Neural cell (in vitro differentiated cells): ENCODE measurements at places on chromosomes 6 and 20. TPM values are rescaled to one million over a fixed set of nuclear protein-coding genes. Genes with fewer than 3 reads are reported as not detected.

IYD gene
- polyA plus RNA-seq = not detected in 2 replicates

GPX5 gene
- not detected in 2 replicates for polyA plus RNA-seq

KIF25 gene
- not detected in 2 replicates for polyA plus RNA-seq

PARD6B gene
- polyA plus RNA-seq = 5.9 and 7.0 TPM in 2 replicates

KCNK5 gene
- polyA plus RNA-seq = not detected in 2 replicates

TRMT11 gene
- 37.6 and 37.9 TPM in 2 replicates for polyA plus RNA-seq

FAM83C gene
- polyA plus RNA-seq = not detected in 2 replicates

PTK7 gene
- polyA plus RNA-seq = 32.5 and 47.4 TPM in 2 replicates

ZBTB46 gene
- 15.0 and 21.0 TPM in 2 replicates for polyA plus RNA-seq

EDEM2 gene
- polyA plus RNA-seq = 13.3 and 17.4 TPM in 2 replicates

PRR18 gene
- polyA plus RNA-seq = not detected in 2 replicates

SIRPB1 gene
- 0.20 TPM in 1 of 2 replicates, not detected in the other for polyA plus RNA-seq

FRK gene
- polyA plus RNA-seq = not detected in 2 replicates

MAPK13 gene
- polyA plus RNA-seq = 1.4 and 1.8 TPM in 2 replicates

PAK5 gene
- polyA plus RNA-seq = 47.0 and 48.3 TPM in 2 replicates

BPIFB1 gene
- not detected in 2 replicates for polyA plus RNA-seq

SLC35A1 gene
- polyA plus RNA-seq = 63.0 and 76.1 TPM in 2 replicates

C6orf141 gene
- not detected in 2 replicates for polyA plus RNA-seq

EGFL8 gene
- polyA plus RNA-seq = 22.1 and 22.4 TPM in 2 replicates

DLL1 gene
- 24.6 and 26.1 TPM in 2 replicates for polyA plus RNA-seq

GPSM3 gene
- polyA plus RNA-seq = 0.88 and 1.2 TPM in 2 replicates

KIFC1 gene
- 0.52 and 2.1 TPM in 2 replicates for polyA plus RNA-seq

OLIG3 gene
- not detected in 2 replicates for polyA plus RNA-seq

RAB44 gene
- polyA plus RNA-seq = not detected in 2 replicates

UBR2 gene
- polyA plus RNA-seq = 24.4 and 25.5 TPM in 2 replicates

ACTR5 gene
- 23.3 and 24.5 TPM in 2 replicates for polyA plus RNA-seq

HRH3 gene
- 1.7 and 2.8 TPM in 2 replicates for polyA plus RNA-seq

MLN gene
- polyA plus RNA-seq = not detected in 2 replicates

MEI4 gene
- not detected in 2 replicates for polyA plus RNA-seq

ELOVL4 gene
- 43.1 and 47.9 TPM in 2 replicates for polyA plus RNA-seq

TCP11 gene
- polyA plus RNA-seq = 0.92 TPM in 1 of 2 replicates, not detected in the other

PRR3 gene
- polyA plus RNA-seq = 11.7 and 13.0 TPM in 2 replicates

APCDD1L gene
- polyA plus RNA-seq = not detected in 2 replicates

ERMARD gene
- polyA plus RNA-seq = 39.1 and 51.2 TPM in 2 replicates

POM121L2 gene
- not detected in 2 replicates for polyA plus RNA-seq

CD93 gene
- not detected in 2 replicates for polyA plus RNA-seq

SLC35D3 gene
- polyA plus RNA-seq = 0.56 TPM in 1 of 2 replicates, not detected in the other

GMNN gene
- polyA plus RNA-seq = 11.5 and 13.8 TPM in 2 replicates

TAGAP gene
- not detected in 2 replicates for polyA plus RNA-seq

GNMT gene
- 0.30 and 0.97 TPM in 2 replicates for polyA plus RNA-seq

FERMT1 gene
- 0.16 TPM in 1 of 2 replicates, not detected in the other for polyA plus RNA-seq

MAFB gene
- 4.7 and 5.6 TPM in 2 replicates for polyA plus RNA-seq

C6orf58 gene
- 0.52 and 0.97 TPM in 2 replicates for polyA plus RNA-seq

SMLR1 gene
- not detected in 2 replicates for polyA plus RNA-seq

HTR1B gene
- polyA plus RNA-seq = 0.19 and 0.58 TPM in 2 replicates

CCND3 gene
- 15.7 and 17.9 TPM in 2 replicates for polyA plus RNA-seq

PSORS1C1 gene
- polyA plus RNA-seq = not detected in 2 replicates

IL20RA gene
- polyA plus RNA-seq = not detected in 2 replicates
